ENCODE measurements at places on chromosomes 3 and 15.

DNA sequence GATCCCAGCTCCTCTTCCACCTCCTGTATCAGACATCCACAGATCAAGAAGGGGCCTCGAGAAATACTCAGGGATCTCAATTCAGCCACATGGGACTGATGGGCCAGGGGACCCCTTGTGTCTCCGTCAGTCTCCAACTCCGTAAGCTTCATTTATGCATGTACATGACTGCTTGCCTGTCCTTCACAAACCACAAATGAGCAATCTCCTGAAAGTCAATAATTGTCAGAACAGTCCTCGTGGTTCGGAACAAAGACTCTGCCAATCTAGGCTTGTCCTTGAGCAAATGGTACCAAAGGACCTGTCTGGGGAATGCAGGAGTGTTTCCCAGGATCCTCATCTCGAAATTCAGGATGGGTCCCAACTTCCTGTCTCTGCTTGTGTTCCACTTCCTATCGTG lies 20.8 kb downstream of the SLC12A8 start:
- DNase-seq = no peak
- H3K27me3 ChIP-seq = no peaks in the 10 kb centered on the region
- H3K4me1 ChIP-seq = peaks cover 11% of the 10 kb centered on the region
- H3K36me3 ChIP-seq = no peaks in the 10 kb centered on the region

GRCh38 chr15:90001683-90002427 lies 731 bp downstream of the ZNF710 start:
- no peaks in the 10 kb centered on the region for H3K36me3 ChIP-seq
- peak overlapping the region; percentile 88 for H3K27ac ChIP-seq
- no peak for DNase-seq
- peak overlapping the region; percentile 82 for H3K4me3 ChIP-seq

DNA sequence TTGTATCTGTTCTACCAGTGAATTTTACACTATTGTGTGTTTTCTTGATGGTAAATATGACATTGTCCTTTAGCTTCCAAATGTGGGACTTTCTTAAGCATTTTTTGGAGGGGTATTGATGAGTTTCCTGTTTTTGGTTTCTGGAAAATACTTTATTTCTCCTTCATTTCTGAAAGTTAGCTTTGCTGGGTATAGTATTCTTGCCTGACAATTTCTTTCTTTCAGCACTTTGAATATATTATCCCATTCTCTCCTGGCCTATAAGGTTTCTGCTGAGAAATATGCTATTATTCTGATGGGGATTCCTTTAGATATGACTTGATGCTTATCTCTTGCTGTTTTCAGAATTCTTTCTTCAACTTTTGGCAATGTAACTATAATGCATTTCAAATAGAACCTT lies 15.4 kb upstream of the ATP2C1 start:
- no peak overlapping the region for H3K27ac ChIP-seq
- H3K36me3 ChIP-seq = no peaks in the 10 kb centered on the region
- DNase-seq = no peak
- no peak overlapping the region for H3K4me3 ChIP-seq
- H3K4me1 ChIP-seq = no peaks in the 10 kb centered on the region

DNA sequence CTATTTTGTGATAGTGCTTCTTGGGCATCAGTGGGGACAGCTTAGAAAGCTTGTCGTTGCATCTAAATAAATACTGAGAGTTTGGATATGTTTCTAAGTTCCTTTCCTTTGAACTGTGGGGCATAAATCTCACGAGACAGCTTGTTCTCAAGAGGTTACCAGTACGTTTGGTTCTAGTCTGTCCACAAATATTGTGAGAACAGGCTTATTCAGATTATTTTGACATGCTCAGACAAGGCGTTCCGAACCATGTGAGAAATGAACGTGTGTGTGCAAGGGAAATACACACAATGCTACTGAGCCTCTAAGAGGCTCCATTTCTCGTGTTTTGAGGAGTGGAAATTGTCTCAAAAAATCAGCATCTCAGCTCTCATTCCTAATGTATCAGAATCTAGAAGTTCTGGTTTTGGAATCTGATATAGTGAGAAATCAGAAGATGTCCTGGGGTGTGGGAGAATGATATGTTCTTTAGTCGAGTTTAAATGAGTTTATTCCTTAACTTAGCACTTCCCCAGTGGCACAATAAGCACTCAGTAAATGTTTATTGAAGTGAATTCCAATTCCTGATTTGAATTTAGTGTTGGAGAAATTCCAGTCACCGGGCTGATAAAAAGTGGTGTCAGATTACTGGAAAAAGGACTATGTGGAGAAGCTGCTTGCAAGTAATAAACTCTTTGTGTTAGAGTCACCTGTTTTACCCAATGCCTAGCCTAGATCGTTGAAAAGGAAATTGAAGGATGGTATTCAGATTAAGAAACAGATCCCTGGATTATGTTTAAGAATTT lies 481.5 kb downstream of the LPP start:
- H3K27me3 ChIP-seq = no peaks in the 10 kb centered on the region
- peaks cover 17% of the 10 kb centered on the region for H3K4me1 ChIP-seq
- no peak for DNase-seq
- H3K36me3 ChIP-seq = no peaks in the 10 kb centered on the region
- no peak overlapping the region for H3K4me3 ChIP-seq

DNA sequence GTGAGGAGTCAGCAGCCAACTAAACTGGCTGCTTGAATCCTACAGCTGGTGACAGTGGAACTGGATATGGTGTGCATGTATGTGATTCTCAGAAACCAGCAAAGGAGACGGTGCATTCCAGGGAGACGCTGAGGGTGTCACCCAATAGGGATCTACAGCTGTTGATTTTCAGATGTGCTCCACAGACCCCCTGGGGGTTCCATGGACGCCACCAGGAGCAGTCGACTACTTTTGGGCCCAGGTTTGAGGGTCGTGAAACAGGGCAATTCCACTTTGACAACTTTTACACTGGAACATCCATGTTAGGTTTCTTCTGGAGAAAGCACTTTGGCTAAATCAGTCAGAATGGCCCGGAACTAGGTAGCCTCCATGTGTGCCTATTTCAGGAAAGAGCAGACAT lies 71.5 kb upstream of the MEX3B start:
- H3K27me3 ChIP-seq = no peaks in the 10 kb centered on the region
- H3K27ac ChIP-seq = no peak overlapping the region
- no peak for DNase-seq
- no peaks in the 10 kb centered on the region for H3K4me1 ChIP-seq

DNA sequence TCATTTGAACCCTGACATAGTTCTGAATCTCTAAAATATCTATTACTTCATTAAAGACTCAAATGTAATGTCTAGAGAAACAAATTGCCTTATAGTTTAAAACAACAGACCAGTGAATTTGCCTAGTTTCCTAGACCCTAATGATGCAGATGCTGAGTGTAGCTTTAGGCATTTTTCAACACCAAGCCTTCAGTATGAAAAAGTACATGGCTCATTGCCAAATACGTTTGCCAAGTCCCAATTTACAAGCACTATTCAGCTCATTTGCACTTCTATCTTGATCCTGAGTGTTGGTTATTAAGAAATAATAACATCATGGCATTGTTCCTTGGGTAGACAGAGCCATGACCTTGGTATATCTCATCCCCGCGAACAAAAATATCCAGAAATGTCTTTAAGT lies 46.8 kb downstream of the EOMES start:
- no peak overlapping the region for H3K27ac ChIP-seq
- no peaks in the 10 kb centered on the region for H3K36me3 ChIP-seq
- no peaks in the 10 kb centered on the region for H3K4me1 ChIP-seq
- H3K4me3 ChIP-seq = no peak overlapping the region
- no peaks in the 10 kb centered on the region for H3K27me3 ChIP-seq
- no peak for DNase-seq
